ENCODE measurements at places on chromosomes 5 and 9. TPM values are rescaled to one million over a fixed set of nuclear protein-coding genes. Genes with fewer than 3 reads are reported as not detected.

Gene ITK
- not detected for total RNA-seq

Gene AQP7
- not detected for total RNA-seq

Gene PCDHB10
- 0.16 TPM for total RNA-seq

Gene PCDHA9
- not detected for total RNA-seq

Gene PCDHB1
- total RNA-seq = not detected

Gene FBP2
- not detected for total RNA-seq

All from cardiac atrium fibroblast (primary cell).